ENCODE measurements at places on chromosomes 3 and 15.

DNA sequence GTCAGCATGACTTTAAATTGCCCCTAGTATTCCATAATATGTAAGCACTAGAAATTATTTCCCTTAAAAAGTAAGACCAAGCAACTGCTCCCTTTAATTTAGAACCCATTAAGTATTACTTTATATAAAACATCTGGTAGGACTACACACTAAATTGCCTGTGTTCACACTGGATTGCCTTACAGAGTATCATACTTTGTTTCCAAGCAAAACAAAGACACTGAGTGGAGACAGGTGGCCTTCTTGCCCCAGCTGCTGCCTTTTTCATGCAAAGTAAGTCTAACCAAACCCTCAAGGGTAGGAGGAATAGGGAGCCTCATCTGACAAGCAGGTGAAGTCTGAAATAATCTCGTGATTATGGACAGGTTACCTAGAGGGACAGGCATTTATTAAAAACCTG is 87.3 kb downstream of the PEX5L start:
- DNase-seq: peak; percentile 59

DNA sequence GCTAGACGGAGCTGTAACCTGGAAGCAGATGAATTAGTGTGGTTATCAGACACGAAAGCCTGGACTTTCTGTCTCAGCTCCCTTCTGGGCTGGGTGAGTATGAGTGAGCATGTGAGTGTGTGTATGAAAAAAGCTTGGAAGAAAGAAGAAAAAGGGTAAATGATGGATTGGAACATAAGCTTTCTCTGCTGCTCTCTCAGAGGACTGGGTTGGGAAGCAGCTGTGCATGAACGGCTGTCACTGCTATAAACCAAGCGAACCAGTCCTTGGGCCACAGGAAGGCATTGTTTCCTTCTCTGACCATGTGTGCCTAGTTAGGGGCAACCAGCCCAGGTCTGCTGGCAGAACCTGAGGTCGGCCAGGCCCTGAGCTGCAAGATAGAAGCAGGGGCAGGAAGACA is 37.0 kb downstream of the UMPS start:
- no peak for DNase-seq

- DNase-seq: no peak
Observed at GRCh38 chr15:40190591-40190990, 29.7 kb downstream of the BUB1B start.

GRCh38 chr15:40460404-40460803 is 10.4 kb upstream of the CHST14 start:
- DNase-seq: no peak

- DNase-seq: no peak
Observed at GRCh38 chr15:71823801-71824200, 13.4 kb downstream of the NR2E3 start.

DNA sequence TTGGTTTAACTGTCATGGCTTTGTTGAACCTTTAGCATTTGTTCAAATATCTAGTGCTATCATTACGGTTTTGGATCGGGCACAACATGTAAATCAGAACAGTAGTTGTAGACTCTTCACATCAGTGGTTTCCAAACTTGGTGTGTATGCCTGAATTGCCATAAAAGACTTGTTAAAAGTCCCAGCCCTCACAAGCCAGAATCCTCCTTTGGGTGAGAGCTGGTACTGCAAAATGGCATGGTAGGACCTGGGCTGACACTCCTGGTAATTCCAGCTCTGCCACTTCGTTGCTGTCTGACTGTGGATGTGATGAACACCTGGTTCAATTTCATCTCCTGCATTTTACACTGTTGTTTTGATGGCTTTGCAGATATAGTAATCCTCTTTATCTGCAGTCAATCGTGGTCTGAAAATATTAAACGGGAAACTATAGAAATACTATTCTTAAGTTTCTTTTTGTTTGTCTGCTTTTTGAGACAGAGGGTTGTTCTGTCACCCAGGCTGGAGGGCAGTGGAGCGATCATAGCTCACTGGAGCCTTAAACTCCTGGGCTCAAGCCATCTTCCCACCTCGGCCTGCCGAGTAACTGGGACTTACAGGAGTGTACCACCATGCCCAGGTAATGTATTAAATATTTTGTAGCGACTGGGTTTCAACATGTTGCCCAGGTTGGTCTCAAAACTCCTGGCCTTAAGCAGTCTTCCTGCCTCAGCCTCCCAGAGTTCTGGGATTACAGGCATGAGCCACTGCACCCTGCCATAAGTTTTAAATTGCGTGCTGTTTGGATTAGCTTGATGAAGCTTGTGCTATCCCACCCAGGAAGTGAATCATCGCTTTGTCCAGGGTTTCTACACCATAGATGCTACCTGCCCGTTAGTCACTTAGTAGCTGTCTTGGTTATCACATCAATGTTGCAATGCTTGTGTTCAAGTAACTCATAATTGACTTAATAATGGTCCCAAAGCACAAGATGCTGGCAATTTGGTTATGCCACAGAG is 61.6 kb downstream of the RAB7A start:
- no peak for DNase-seq

DNA sequence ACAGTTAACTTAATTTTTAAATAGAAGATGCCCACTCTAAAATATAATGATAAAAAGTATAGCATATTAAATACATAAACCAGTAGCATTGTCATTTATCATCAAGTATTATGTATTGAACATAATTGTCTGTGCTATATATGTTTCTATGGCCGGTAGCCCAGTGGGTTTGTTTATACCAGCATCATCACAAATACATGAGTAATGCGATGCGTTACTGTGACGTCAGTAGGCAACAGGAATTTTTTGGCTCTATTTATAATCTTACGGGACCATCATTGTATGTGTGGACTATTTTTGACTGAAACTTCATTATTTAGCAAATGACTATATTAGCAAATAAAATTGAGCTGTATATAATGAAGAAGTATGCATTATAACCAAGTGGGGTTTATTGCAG is 82.1 kb downstream of the FLNB start:
- no peak for DNase-seq

DNA sequence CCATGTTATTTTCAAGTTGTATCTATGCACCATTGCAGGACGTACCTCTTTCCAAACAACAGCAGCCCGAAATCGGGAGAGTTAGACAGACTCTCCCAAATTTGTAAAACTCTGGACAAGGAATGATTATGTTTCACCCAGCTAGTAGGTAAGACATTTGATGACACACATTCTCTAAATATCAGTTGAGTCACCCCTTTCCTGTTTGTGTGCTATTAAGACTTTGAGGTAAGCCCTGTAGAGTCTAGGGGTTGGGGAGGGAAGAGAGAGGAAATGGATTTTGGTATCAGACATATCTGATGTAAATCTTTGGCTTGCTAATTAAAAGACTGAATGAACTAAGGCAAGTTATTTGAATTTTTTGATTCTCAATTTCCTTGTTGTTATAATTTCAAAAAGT is 999.0 kb downstream of the TUSC7 start:
- DNase-seq: no peak

- no peak for DNase-seq
Observed at GRCh38 chr3:10194328-10195071, 29.8 kb downstream of the IRAK2 start.

GRCh38 chr3:148309390-148310035 is 388.2 kb upstream of the AGTR1 start:
- no peak for DNase-seq

GRCh38 chr3:190517687-190518086 is 3.8 kb downstream of the IL1RAP start:
- DNase-seq: no peak

- no peak for DNase-seq
Observed at GRCh38 chr3:38916706-38917105, 100.7 kb upstream of the SCN10A start.

DNA sequence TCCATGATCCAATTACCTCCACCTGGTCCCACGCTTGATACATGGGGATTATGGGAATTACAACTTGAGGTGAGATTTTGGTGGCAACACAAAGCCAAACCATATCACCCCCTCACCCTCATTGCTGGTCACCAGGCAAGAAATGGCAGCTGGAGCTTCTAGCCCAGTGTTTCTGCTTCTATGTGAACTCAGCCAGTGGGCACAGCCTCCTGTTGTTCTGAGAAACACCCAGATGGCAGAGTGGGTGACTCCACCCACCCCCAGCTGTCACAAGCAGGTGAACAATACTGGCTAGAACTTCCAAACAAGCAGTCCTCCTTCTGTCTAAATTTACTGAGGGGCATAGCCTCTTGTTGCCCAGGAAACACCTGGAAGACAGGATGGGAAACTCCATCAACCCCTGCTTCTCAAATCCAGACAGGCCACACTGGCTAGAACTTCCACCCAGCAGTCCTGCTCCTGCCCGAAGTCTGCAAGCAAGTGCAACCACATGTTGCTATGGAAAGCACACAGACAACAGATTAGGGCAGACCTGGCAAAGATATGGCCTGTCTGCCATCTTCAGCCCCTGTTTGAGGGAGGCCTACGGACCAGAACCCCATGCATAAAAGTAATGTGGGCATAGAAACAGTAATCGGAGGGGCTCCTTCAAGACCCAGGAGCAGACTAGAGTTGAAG is 114.1 kb downstream of the DTWD1 start:
- DNase-seq: no peak

GRCh38 chr3:72821161-72821781 is 27.0 kb downstream of the SHQ1 start:
- DNase-seq: no peak

- DNase-seq: no peak
Observed at GRCh38 chr15:74036271-74037170, 42.0 kb downstream of the PML start.

GRCh38 chr3:149894205-149894604 is 76.5 kb downstream of the PFN2 start:
- DNase-seq: no peak

DNA sequence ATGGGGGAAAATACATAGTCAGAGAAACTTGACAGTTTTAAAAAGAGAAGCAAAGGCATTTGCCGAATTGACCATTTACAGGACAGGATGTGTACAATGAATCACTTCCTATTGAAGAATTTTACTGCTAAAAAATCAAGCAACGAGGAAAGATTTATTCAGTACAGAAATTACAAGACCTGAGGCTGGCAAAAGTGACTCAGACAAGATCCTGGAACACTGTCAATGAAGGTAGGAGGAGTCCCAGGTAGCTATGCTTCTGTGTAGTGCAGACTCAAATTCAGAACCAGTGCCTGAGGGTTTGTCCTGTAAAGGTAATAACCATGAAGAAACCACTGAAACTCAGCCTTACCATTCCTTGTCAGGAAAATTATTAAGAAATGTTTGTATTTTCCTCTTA is 120.9 kb downstream of the ZMAT3 start:
- DNase-seq: no peak

DNA sequence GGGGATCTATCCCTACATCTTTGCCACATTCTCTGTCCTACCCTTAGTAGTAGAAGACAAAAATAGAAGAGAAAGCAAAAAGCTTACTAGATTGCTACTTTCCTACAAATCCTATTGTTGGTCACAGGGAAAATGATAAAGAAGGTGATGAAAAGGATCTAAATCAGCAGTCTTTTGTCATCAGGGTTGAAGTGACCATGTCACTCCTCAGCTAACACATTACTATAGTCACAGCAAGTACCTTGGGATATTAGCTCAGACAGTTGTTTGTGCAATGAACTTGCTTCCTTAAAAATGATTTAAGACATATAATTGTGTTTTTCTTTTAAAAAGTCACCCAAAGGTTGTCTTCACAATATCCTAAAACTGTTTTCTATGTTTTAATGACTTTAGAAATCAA is 6.3 kb downstream of the ST3GAL6 start:
- no peak for DNase-seq

GRCh38 chr3:21795152-21795837 is 44.3 kb upstream of the ZNF385D start:
- no peak for DNase-seq

DNA sequence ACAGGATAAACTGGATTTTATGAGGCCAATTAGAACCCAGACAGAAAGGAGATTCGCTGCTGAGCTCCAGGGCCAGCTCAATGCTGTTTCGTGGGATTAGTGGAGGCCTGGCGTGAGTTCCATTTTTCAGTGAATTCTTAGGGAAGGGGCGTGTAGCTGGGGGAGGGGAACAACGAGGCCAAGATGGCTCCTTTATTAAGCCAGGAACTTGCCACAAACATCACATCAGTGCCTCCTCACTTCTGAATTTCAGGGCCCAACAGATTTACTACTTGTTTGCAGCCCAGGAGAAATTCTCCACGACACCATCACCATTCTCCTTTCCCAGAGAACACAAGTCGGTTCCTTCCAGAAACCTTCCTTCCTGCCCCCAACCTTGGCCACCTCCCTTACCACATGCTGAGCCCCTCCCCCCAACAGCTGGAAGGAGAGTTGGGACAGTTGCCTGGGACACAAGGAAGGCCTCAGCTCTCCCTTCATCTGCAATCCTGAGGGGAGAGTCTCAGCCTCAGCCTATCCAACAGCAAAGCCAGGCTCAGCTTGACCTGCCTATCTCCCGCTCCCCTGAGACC is 5.8 kb downstream of the IGDCC4 start:
- no peak for DNase-seq

- no peak for DNase-seq
Observed at GRCh38 chr3:120796976-120797375, 54.4 kb downstream of the GTF2E1 start.

- DNase-seq: no peak
Observed at GRCh38 chr3:141371882-141372281, 3.6 kb downstream of the ZBTB38 start.

DNA sequence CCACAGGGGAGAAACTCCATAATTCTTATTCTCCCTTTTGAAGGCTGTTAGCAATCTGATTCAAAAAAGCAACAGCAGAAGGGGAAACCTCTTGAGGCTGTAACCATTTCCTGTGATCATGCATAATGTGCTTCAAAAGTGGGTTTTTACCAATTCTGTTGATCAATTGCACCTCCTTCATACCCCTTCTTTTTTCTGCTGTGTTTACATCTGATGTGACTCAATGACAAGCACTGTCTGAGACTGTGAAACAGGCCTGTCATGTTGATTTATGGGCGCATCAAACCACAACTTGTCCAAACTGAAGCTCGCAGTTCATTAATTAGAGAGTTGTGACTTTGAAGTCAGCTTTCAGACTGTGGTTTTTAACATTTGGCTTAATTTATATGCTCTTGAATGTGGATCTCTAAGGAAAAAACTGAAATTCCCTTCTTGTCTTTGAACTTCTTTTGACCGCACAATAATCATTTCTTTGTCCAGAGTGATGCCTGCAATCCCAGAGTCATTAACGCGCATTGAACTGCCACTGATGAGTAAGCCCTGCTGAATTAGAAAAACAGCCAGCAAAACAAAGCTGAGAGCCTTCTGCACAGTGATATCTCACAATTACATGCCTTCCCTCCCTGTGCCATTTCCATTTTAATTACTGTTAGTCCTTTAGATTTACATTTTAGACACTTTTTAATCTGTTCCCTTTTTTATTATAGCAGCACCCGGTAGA is 532.8 kb downstream of the FOXP1 start:
- no peak for DNase-seq

- DNase-seq: no peak
Observed at GRCh38 chr3:60956729-60957128, 294.5 kb downstream of the FHIT start.

- DNase-seq: no peak
Observed at GRCh38 chr3:102060814-102061213, 211.5 kb downstream of the NFKBIZ start.

- no peak for DNase-seq
Observed at GRCh38 chr15:33454346-33454745, 143.6 kb downstream of the RYR3 start.
